Progenitor cell of endocrine pancreas (in vitro differentiated cells): ENCODE measurements at places on chromosomes 5 and 9. TPM values are rescaled to one million over a fixed set of nuclear protein-coding genes. Genes with fewer than 3 reads are reported as not detected.

- DNase-seq = no peak
Measured at GRCh38 chr5:37921452-37921851, 81.6 kb upstream of the GDNF start.

DNA sequence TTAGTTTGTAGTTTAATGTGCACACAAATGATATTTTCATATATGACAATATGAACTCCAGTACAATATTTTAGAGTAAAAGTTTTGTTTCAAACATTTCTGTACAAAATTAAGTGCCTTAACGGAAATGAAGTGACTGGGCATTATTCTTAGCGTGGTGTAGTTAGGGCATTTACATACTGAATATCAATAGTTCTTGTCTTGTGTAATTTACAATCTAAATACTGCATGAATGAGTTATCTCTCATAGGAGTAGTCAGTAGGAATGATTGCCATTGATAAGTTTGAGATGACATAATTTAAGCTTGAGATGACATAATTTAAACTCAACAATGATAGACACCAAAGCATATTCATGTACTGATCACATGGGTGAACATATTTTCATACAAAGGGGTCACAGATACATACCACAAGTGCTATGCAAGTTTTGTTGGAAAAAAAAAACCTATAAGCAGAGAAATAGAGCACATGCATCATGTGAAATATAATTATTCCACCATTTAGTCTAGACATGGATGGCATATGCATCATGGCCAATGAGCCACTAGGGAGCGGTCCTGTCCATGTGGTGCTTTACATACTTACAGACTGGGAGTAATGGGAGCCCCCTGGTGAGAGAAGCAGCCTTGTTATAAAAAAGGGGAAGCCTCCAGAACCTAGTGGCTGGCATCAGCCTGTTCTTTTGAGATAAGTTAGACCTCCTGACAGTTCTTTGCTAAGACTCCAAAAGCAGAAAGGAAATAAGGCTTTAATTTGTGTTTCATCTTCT, 1523.9 kb downstream of the MAT2B start:
- DNase-seq = no peak

DNA sequence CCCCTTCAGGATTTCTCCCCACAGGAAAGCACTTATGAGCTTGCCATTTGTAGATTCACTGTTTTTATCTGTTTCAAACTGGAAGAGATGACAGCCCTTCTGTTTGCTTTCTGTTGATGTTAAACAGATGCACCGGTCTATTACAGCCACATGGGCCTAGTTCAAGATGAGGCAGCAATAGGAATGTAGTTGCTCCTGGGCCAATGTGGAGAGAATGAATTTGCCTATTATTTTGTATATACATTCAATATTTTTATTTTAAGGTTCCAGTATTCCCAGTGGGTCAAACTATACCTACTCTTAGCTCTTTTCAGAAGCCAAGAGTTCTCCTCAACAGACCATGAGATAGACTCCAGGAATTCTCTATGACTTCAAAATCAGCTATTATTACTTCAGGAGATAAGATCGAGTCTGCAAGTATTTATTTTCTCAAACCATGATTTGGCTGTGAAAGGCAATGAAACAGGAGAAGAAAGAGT, 461.6 kb downstream of the RASEF start:
- DNase-seq = no peak

DNA sequence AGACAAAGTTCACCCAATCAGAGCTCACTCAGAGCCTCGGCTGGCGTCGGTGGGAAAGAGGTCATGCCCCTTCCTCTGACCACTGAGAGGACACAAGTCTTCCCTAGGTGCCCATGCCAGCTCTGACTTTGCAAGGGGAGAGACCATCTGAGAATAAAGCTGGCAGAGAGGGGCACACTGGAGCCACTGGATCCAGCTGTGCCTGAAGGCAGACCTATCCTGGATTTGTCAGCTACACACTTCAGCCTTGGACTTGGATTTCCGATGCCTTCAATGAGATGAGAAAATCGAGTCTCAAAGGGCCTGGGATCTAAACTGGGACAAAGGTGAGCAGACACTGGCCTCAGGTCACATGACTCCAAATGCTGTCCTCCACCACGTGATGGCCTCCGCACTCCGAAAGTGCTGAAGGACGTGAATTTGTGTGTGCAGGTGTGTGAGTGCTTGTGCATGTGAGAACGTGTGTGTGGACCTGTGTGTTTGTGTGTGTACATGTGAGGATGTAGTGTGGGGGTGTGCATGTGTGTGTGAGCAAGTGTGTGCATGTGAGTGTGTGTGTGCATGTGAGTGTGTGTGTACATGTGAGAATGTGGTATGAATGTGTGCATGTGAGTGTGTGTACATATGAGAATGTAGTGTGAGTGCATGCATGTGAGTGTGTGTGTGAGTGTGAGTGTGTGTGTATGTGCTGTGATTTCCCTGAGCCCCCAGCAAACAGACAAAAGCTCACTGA, 37.9 kb downstream of the BARX1 start:
- DNase-seq = no peak

Gene TLX3
- total RNA-seq = not detected in 2 replicates

Gene TLR4
- not detected in 2 replicates for total RNA-seq

Gene REEP2
- 20.0 and 22.1 TPM in 2 replicates for total RNA-seq
